NCI-H1417 (cell line): ENCODE measurements at places on chromosomes 1 and 21.

DNA sequence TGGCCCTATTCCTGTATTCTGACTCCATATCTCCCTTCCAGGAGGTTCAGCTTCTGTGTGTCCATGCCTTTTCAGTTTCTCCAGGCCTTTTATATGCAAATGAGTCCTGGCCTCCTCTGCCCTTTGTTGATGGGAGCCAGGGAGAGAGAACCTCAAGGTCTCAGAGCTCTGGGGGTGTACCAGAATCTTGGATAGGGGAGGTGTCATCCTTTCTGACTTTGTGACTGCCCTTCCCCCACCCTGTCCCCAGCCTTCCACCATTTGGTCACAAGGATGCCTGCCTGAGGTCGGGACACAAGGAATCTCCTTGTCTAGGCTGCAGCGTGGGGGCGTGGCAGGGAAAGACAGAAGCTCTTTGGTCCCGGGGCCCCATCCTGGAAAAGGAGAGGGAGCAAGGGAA lies 18.6 kb downstream of the LURAP1 start:
- DNase-seq = no peak

GRCh38 chr21:36260030-36260787 lies 59.8 kb upstream of the MORC3 start:
- peak; percentile 48 for DNase-seq

- no peak for DNase-seq
Observed at GRCh38 chr1:98289311-98289710, 368.5 kb upstream of the DPYD start.

GRCh38 chr1:181120924-181121323 lies 32.4 kb downstream of the IER5 start:
- peak; percentile 97 for DNase-seq

DNA sequence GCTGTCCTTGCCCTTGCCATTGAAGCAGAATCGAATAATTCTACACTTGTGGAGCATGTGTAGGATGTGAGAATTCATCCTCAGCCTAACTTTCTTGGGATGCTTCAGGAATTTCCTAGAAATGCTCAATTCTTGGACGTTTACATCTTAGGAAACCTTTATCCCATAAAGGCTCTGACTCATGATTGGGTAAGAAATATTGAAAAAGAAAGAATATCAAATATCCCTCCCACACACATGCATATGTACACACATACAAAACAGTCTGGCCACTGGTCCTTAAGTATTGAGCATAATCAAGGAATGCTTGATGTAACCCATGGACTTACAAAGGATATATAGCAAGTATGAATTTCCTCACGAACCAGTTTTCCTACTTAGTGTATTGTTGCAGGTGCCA lies 83.9 kb upstream of the IPO9 start:
- DNase-seq = no peak

DNA sequence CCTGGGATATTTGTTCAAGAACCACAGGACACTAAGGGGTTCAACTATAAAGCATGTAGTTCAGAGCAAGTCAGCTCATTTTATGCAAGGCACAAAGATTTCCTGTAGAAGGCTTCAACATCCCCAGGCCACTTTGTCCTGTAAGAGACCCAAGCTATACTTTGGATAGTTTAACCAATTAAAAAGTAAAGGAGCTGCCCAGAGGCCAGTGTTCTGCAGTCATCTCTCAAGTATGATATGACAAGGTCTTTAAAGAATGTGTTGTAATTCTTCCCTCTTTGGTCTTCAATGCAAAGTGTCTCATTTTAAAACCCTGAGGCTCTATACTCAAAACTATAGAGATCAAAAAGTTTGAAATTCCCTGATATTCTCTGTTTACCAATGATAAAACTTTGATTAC lies 34.1 kb downstream of the KRTAP20-3 start:
- no peak for DNase-seq

DNA sequence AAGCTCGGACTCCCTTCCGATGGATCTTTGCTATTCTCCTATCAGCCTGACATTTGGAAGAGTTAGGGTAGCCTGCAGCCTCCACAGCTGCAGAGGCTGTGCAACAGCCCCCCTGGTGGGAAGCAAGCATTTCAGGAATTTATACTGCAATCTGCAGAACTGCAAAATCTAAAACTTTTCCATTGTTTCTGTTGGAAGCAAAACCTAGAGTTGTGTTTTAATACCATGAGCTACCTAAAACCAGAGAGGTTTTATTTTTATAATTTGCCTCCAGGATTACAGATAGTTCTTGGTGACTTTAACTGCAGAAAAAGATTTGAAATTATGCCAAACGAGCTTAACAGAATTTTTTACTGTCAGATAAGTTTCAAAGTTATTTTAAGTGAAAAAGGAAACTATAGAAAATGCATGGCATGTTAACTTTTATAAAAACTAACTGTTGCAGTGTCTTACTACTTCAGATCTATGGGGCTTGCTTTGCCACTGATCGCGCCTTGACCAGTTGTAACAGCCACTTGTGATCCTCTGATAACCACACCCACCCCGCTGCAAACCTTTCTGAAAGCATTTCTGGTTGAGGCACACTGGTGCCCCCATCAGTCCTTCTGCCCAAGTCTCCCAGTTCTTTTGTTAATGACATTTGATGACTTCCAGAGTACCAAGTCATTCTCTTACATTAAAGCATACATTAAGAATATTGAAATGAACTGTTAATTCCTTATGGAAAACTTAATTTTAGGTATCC lies 64.8 kb downstream of the PRDM2 start:
- DNase-seq = no peak

GRCh38 chr1:226420328-226420727 lies 12.4 kb upstream of the PARP1 start:
- no peak for DNase-seq

DNA sequence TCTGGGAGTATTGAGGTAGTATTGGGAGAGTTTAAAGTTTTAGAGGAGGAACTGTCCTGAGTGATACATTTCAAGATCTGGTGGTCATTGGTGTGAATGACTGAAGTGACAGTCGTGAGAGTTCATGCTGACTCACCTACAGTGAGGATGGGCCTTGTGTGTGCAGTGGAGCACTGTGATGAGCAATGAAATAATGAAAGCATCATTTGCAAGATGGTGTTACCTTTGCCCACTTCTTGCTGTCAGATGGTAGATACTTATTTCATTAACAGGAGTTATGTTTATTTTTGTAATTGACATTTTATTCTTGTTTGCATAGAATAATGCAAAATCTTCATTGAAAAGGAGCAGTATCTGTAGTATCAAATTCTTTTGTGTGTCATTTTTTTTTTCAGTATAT lies 29.0 kb downstream of the POU2F1 start:
- no peak for DNase-seq

GRCh38 chr21:43266534-43266933 lies 97.7 kb downstream of the CRYAA start:
- no peak for DNase-seq

- no peak for DNase-seq
Observed at GRCh38 chr1:15224259-15224869, 22.7 kb upstream of the FHAD1 start.

GRCh38 chr1:220878191-220879075 lies 810 bp upstream of the HLX start:
- no peak for DNase-seq

- no peak for DNase-seq
Observed at GRCh38 chr1:197341626-197342025, 73.6 kb downstream of the CRB1 start.

DNA sequence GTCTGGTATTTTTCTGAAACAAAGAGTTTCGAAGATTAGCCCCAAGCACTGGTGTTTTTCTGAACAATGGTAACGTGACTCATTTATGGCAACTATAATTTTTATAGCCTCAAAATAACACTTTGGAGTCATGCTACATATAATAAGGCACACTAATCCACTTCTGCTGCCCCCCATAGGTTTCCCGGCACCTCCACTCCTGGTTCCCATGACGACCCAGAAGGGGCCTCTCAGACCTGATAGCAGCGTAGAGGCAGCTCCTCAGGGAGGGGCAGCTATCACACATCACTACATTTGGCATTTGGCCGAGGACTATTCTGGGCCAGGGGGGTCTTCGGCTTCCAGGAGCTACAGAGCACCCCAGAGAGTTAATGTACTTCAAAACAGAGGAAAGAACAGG lies 23.3 kb downstream of the CAPN8 start:
- peak; percentile 65 for DNase-seq

GRCh38 chr1:147046189-147046862 lies 108.2 kb downstream of the NBPF12 start:
- no peak for DNase-seq

DNA sequence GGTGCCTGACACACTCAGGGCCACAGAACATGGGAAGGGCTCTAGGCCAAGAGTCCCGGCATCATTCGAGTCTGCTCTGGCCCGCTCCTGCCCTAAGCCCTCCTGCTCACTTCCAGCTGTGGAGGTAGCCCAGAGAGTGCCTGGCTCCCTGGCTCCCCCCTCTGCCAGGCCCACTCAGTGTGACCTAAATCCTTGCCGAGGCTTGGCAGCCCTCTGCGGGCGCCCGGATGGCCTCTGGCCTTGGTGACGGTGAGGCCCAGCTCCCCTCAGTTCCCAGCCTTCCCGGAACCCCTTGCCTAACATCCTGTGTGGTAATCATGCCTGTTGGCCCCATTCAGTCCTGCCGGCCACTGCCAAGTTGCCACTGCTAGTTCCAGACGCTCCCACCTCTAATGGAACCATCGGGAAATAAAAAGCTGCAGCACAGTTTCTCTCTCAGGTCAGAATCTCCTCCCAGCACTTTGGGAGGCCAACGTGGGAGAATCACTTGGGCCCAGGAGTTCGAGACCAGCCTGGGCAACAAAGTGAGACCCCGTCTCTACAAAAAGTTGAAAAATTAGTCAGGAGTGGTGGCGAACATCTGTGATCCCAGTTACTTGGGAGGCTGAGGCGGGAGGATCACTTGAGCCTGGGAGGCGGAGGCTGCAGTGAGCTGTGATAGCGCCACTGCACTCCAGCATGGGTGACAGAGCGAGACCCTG lies 1.2 kb upstream of the H6PD start:
- no peak for DNase-seq

GRCh38 chr1:82704966-82705365 lies 904.2 kb downstream of the ADGRL2 start:
- DNase-seq = no peak

GRCh38 chr1:72734415-72734814 lies 452.1 kb upstream of the NEGR1 start:
- DNase-seq = no peak

GRCh38 chr1:101025283-101025656 lies 314 bp downstream of the DPH5 start:
- no peak for DNase-seq

- DNase-seq = no peak
Observed at GRCh38 chr21:17789069-17789468, 30.1 kb downstream of the C21orf91 start.

DNA sequence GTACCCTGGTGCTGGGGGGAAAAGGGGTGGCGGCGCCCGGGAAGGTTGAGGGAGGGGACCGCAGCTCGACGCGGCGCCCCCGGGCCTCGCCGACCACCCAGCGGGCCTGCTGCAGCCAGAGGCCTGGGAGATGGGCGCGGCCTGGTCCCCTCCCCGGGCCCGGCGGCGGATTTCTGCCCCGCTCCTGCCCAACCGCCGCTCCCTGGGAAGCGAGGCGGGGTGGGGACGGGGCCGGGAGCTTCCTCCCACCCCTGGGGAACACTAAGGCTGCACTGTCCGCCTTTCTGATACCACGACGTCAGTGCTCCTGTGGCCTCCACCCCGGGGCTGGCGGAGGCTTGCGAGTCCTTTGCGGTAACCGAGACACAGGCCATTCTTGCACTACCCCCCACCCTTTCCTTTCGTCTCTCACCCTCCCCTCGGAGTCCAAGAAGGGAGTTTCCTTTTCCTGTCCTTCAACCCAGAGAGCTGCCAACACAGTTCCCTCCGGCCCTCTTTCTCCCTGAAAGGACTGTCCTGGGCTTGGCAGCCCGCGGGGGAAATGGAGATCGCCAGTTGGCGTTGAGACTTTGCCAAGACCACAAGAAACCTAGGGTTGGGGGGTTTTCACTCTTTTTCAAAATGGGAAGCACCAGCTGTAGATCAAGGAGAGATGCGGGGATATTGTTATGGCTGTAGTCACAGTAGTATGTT lies 742 bp downstream of the SH3GLB1 start:
- DNase-seq = peak; percentile 85

DNA sequence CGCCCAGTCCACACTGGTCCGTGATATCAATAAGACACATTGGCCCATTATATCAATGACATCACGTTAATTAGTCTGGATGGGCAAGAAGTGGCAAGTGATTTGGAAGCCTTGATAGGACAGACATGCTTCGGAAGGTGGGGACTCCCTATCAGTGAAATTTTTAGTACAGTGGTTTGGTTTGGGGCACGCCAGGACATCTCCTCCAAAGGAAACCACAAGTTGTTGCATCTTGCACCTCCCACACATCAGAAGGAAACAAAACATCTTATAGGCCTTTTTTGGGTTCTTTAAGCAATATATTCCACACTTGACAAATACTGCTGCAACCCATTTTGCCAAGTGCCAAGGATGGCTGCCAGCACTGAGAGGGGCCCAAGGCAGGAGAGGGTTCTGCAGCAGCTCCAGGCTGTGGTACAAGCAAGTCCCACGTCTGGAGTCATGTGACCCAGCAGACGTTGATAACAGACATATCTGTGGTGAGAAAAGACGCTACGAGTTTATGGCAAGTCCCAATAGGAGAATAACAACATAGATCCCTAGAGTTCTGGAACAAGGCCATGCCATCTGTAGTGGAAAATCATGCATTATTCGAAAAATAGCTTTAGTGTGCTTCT lies 95.3 kb upstream of the DISP3 start:
- DNase-seq = no peak

GRCh38 chr1:39833621-39834385 lies 45.1 kb upstream of the BMP8B start:
- no peak for DNase-seq

DNA sequence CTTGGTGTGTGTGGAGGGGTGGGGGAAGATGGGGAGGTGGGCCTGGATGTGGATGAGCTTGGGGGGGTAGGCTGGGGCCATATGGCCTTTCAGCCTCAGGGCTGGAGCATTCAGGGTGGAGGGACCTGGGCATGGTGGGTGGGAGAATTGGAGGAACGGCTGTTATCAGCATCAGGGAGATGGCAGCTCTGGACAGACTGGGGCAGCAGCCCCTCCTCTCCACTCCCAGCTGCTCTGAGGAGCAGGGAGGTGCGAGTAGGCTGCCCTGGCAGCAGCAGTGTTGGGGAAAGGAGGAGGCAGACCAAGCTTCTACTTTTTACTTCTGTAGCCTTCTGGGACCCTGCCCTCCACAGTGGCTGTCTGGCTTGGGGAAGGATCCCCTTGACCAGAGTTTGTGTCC lies 10.2 kb downstream of the PPFIA4 start:
- no peak for DNase-seq
